Activated CD4-positive, alpha-beta T cell treated with anti-CD3 and anti-CD28 coated beads, Interleukin-2, Interleukin-4, amounts not matched to agents 100 ng/mL and 50 ng/mL, durations not matched to agents 16 hours and 8 hours (primary cell): ENCODE measurements at places on chromosomes 11 and 22.

DNA sequence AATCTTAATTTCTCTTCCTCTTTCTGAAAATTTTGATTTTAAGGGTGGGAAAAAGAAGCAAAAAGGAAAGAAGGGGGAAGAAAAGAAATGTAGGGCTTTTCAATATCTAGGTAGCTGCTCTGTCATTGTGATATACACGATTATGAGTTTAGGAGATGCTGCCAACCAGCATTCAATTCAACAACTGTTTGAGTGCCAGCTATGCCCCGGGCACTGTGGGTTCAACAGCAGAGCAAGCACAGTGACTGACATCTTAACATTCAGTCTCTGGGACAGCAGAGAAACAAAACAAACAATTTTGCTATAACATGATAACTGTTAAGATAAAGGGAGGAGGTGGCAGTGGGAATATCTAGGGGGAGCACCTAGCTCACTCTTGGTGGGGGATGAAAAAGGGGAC lies 91.6 kb downstream of the DBX1 start:
- DNase-seq: no peak

- peak; percentile 36 for DNase-seq
Measured at GRCh38 chr11:69310934-69311766, 17.2 kb downstream of the MYEOV start.

GRCh38 chr11:120268686-120269085 lies 28.7 kb downstream of the POU2F3 start:
- no peak for DNase-seq

DNA sequence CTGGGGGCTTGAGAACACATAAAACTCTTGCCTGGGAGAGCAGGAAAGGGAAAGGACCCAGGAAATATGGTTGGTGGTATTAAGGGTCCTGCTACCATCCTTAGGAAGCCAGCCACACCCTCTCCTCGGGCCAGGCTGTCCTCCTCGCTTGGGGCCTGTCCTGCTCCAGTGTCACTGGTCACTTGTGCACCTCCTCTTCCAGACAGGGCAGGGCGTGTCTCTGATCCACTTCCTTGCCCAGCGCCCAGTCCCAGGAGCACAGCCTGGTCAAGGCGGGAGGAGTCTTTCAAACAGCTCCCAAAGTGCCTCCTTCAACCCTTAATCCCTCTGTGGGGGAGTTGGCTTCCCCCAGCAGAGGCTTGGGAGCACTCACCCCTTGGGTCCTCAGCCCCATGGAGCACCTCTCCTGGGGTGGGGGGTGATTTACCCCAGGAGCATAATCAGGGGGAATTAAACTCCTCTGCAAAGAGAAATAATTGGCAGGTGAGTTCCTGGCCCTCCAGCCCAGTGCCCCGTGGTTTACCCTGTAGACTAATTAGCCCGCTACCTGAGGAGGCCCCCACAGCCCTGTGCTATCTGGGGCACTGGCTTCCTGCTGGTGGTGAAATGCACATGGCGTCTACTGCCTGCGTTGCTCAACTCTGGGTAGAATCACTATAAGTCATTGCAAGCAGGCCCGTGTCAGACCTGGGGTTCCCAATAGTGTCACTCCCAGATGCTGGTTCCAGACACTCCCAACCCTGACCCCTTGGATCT lies 8.0 kb downstream of the TMPRSS6 start:
- DNase-seq: no peak

- DNase-seq: no peak
Measured at GRCh38 chr11:43925063-43925931, 17.1 kb upstream of the C11orf96 start.

DNA sequence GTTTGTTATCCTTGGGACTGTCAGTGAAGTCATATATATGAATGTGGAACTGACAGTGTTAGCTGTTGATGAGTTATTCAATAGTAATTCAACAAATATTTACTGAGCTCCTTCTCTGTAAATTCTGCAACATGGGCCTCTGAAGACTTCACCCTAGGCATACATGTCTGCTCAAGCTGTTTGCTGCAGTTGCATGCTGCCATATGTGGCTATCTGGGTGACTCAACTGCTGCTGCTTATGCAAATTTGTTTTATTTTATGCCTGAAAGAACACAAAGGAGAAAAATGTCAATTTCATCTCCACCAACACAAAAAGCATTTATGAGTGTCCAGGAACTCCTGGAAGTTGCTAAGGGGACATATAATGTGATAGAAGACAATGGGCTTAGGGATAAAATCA lies 417.6 kb downstream of the AASDHPPT start:
- no peak for DNase-seq

- DNase-seq: no peak
Measured at GRCh38 chr11:19976281-19976941, 183.9 kb downstream of the DBX1 start.

DNA sequence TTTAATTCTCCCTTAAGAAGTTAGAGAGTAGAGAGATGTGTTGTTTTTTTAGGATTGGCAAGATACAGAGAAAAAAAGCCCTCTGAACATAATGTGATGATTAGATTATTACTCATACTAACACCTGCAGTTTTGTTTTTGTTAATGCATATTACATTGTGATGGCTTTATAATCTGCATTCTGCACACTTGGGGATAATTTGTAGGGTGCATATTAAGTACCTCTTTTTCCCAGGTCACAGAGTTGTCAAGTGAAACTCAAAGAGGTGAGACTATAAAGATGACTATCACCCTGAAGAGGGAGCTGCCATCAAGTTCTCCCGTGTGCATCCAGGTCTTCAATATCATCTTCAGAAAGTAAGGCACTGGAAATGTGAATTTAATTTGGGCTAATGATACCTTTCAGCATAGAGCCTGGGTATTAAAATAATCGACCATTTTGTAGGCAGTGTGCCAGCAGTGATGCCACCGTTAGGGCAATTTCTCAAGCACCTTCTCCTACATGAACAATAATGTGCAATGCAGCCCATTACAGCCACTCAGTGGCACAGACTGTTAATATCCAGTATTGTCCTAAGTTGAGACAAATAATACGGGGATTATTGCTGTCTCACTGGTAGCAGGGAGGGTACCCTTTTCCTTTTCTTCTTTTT lies 16.2 kb downstream of the PIWIL4 start:
- DNase-seq: no peak
